LHCN-M2 (cell line): ENCODE measurements at places on chromosomes 2 and 18.

DNA sequence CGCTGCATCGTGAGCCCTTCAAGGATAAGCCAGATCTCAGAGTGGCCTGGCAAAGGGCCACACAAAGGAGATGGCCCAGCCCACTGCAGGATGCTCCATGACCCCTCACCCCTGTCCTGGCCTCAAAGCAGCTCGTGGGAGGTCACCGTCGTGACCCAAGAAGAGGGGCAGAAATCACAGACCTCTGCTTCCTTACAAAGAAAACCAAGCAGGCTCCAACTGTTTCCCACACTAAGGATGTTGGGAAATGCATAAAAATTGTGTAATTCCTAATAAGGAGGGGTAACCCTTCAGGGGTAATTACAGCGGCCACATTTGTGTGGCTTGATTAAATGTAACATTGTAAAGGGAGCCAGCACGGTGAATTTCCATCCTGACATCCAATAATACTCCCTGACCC, 102.3 kb downstream of the BOD1L2 start:
- no peak for DNase-seq

DNA sequence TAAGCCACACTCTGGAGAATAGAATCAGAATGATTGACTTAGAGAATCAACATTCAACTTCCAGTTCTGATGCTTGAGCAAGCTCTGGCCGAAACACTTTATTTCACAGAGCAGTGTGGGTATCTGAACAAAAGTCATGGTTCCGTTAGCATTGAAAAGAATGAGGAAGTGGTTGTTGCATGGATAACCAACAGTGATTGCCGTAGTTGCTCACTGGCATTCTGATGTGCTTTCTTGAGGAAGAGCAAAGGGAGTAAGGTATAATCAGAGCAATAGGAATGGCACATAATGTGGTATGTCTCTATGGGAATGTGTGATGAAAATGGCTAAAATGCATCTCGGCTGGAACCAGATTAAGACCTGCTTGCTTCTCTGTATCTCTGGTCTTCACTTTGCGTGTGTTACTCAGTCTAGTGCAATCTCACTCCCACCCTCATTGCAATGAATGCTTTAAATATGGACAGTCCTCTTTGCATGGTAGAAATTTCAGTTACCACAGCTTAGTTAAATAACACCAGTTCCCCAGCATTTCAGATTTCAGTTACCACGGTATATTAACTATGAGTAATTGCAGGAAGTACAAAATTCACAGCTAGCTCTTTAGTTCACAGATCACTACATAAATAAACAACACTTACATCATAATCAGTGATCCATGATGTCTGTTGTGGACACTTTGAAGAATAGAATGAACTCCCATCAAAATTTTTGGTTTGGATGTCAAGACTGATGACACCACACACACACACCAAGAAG, 7.8 kb upstream of the RAB12 start:
- peak; percentile 8 for DNase-seq

DNA sequence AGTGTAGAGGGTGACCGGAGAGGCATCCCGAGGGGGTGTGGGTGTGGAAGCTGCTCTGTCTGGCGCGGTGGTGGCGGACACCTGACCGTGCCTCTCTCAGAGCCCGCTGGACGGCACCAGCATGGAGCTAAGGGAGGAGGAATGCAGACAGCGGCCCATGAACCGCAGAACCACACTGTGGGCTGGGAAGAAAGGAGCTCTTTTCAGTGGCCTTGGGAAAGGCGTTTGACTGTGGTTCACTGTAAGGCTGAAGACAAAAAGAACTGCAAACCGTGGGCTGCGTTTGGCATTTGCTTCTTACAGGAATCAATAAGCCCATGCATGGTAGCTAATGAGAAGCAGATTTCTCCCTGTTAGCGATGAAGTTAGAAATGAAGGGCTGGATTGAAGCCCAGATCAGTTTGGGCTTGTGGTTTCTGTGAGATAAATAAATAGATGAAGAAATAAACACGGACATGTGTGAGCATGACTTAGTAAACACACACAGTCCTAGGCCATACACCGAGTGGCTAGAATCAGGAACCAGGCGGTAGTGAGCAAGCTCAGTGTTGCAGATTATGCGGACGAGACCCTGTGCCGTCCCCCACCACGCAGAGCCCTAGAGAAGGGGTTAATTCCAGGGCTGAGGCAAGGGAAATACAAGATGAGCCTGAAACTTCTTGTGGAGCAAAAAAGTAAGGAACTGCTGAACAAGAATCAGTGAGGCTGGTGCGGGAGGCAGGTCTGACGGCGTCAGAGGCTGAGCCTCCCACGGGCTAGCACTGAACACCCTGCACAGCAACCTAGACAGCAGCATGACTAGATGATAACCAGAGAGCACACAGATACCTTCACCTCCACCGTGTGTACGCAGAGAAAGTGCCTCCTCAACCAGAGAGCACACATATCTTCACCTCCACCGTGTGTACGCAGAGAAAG, 29.3 kb upstream of the NFATC1 start:
- DNase-seq = no peak

DNA sequence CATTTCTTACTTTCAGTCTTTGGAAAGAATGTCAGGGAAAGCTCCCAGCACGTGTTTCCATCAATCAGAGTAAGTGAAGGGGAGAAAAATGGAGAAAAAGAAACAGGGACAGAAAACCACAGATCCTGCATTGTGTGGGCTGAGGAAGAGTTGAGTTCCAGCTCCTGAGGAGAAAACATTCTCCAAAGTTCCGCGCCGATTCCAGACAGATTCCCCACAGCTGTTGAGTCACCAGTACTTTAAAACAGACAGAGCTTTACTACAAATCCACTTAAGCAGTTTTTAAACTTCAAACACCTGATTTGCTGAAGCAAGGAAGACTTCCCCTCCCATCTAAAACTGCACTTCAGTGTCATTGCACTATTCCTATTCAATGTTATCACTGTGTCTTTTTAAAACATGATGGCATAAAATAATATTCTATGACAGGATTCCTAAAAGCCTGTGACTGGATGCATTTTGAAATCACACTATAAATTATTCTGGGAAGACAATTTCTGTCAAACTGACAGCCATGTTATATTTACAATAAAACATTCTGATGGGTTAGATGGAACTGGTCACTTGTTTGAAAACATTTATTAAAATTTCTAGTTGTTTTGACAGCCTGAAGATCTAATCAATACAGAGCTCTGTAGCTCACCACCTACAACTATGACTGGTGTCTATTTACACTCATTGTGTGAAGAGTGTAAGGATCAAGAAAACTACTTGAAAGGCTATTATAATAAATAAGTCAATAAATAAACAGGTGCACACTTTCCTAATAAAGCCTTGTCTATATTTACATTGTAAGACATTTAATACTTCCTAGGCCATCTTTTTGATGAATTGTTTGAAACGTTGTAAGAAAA, 40.9 kb downstream of the TCF4 start:
- DNase-seq = peak; percentile 93

- DNase-seq = no peak
These were observed 27.4 kb downstream of the TFPI start for GRCh38 chr2:187526792-187527191.

- DNase-seq = peak; percentile 42
These were observed 820 bp upstream of the SH3BP4 start for GRCh38 chr2:234950730-234951663.

GRCh38 chr18:56775701-56776100, 124.5 kb downstream of the WDR7 start:
- DNase-seq = no peak
